ENCODE measurements at places on chromosomes 4 and X.

GRCh38 chr4:5801696-5802095 lies 90.7 kb downstream of the EVC start:
- DNase-seq, result no peak

DNA sequence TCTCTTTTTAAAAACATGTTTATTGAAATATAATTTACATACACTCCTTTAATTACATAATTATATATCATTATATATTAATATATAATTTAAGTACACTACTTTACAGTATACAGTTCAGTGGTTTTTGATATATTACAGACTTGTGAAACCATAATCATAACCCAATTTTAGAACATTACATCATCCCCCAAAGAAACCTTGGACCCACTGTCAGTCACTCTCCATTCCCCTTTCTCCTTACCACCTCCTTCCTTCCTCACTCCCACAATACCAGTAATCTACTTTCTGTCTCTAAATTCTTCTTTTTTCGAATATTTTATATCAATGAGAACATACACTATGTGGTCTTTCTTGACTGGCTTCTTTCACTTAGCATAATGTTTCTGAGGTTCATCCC lies 17.9 kb upstream of the EXOSC9 start:
- DNase-seq, result no peak

GRCh38 chr4:18012807-18013462 lies 8.6 kb downstream of the LCORL start:
- DNase-seq, result no peak

- no peak for DNase-seq
These were observed 182.1 kb upstream of the SMIM31 start for GRCh38 chr4:164571593-164572390.

GRCh38 chr4:141220271-141220670 lies 424 bp upstream of the ZNF330 start:
- DNase-seq, result no peak

DNA sequence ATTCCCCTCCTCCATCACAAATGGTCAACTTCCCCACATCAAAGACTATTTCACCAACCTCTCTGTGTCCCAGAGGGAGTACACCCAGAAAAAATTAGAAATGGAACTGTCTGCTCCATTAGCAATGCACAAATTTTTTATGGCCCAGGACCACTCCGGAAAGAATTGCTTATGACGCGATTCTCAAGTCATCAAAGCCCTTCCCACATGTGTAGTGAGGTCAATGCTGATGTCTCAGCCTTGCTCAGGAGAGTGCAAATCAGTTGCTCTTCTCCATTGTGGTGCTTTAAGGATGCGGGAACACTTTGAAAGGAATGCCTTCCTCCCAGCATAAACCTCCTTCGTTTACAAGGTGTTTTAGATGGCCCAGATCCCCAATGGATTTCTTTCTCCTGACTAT lies 518.3 kb downstream of the PPARGC1A start:
- DNase-seq, result no peak

GRCh38 chr4:5952286-5952974 lies 59.5 kb upstream of the CRMP1 start:
- DNase-seq, result no peak

GRCh38 chr4:151527699-151528098 lies 118.7 kb downstream of the FHIP1A start:
- DNase-seq, result no peak

GRCh38 chr4:26474551-26474950 lies 15.7 kb downstream of the CCKAR start:
- no peak for DNase-seq

- no peak for DNase-seq
These were observed 62.7 kb upstream of the DAPP1 start for GRCh38 chr4:99753931-99754330.

GRCh38 chr4:123849495-123849894 lies 452.9 kb downstream of the SPRY1 start:
- DNase-seq, result no peak

GRCh38 chr4:117421706-117422105 lies 336.3 kb upstream of the TRAM1L1 start:
- DNase-seq, result no peak

- DNase-seq, result no peak
These were observed 457.6 kb downstream of the KCTD8 start for GRCh38 chr4:43990963-43991362.

DNA sequence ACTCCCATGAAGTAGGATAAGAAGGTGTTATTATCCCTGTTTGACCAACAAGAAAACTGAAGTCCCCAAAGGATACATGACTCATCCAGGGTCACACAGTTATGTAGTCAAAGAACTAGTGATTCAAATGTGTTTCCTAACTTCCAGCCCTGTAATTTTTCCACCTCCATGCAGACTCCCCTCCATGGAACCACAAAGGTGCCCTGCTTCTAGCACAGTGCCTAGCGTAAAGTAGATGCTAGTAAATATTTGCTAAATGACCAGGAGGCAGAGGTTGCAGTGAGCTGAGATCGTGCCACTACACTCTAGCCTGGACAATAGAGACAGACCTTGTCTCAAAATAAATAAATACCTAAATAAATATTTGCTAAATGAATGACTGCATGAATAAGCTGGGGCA lies 55.8 kb downstream of the FRMPD3 start:
- no peak for DNase-seq

DNA sequence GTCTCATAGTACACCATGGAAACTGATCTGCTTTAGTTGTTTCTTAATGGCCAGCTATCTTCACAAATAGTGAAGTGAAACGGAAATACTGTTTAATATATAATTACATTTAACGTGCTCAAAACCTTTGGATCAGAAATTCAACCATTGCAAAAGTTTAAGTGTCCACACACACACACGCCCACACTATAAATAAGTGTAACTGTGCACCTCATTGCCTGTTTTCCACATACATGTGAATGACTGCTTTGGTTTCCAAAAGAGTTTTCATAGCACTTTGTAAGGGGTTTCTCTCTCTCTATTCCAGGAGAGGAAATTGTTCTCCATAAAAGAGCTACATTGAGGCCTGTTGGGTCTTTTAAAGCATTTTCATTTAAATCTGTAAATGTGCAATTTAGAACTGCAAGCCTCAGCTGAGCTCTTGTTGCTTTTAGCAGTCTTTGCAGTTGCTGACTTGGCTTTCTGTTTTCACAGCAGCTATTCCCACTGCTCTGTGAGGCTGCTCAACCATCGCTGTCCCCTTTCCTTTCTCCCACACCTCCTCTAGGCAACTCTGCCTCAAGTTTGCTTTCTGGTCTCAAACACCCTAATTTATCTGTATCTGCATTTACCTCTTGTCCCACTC lies 94.5 kb downstream of the RAPGEF2 start:
- no peak for DNase-seq

DNA sequence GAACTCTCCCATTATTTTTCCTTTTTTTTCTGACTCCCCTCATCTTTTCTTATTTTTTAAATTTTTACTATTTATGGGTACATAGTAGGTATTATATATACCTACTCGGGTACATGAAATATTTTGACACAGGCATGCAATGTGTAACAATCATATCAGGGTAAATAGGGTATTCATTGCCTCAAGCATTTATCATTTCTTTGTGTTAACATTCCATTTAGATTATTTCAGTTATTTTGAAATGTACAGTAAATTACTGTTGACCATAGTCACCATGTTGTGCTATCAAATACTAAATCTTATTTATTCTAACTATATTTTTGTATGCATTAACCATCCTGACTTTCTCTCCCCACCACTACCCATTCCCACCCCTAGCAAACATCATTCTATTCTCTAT lies 33.8 kb upstream of the SLIT2 start:
- no peak for DNase-seq

GRCh38 chr4:7655511-7656243 lies 220.9 kb upstream of the PSAPL1 start:
- no peak for DNase-seq

GRCh38 chr4:26141911-26142638 lies 178.7 kb upstream of the RBPJ start:
- DNase-seq, result no peak

- no peak for DNase-seq
These were observed 169.7 kb downstream of the PDHA2 start for GRCh38 chr4:96009427-96010119.

- DNase-seq, result no peak
These were observed 3.3 kb upstream of the HAUS3 start for GRCh38 chr4:2245057-2245786.

DNA sequence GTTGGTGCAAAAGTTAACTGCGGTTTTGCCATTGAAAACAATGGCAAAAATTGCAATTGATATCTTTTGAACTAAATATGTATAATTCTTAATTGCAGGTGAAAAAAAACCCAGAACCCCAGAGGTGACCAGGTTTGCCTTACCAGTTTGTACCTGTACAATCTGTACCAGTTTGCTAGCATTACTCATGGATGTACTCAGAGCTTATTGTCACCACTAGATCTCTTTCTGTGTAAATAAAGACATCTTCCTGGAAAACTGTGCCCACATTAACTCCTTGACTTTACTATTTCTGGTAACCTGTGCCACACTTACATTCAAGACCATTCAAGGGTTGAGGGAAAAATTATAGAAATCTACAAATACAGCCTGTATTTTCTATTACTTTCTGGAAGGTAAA lies 139.7 kb downstream of the ELOVL6 start:
- DNase-seq, result no peak

DNA sequence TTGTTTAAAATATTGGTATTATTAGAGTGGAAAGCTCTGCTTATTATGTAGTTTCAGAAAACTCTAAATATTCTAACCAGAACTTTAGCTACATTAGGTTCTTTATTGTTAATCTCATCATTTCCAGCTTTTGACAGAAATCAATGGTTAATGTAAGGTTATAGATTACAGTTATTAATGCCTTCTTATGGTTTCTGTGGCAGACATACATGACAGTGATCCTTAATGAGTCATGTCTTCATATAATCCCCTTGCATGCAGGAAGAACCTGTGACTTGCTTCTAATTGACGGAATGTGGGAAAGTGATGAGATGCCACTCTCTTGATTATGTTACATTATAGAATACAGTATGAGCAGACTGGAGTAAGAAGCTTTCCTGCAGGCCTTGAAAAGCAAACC lies 23.5 kb downstream of the KLHL8 start:
- no peak for DNase-seq

DNA sequence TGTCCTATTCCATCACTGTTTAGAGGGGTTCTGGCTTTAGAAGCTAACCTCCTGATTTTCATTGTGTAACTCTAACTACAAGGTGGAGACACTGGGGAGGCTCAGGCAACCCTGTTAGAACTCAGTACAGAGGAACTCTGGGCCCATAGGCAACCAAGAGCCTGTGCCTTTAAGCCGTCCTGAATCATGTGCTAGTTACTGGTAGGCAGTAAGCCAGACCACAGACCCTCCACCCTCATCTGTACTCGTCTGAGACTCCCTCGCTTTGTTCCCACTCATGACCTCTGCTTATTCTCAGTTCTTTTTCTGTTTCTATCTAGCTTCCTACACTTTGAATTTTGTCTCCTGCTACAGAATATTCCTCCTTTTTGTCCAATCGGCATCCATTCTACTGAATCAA lies 31.4 kb downstream of the TBC1D1 start:
- no peak for DNase-seq

DNA sequence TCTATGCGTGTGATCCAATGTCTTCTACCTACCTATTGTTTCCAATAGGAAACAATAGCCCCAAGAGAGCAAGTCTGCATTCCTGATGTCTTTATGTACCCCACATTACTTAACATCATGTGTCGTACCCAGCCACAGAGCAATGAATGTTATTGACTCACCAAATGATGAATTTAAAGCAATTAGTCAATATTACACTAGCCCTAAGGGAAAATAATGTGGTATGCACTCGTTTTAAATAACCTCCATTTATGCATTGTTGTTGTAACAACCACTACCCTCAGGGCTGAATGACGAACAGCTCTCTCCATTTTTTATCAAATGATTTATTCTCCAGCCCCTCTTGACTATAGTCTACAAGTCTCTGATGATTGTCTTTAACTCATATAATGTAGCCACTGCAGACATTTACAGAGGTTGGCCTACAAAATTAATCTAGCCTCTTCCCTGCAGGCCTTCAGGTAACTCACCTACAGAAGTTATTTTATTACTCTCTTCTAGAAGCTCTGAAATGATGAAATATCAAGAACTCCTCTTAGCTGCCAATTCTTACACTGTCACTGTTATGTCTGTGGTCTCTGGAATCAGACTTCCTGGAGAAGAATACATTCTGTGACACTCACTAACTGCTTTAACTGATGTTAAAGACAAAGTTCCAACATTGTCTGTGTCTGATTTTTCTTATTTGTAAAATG lies 601.7 kb upstream of the GRIA3 start:
- DNase-seq, result no peak

- no peak for DNase-seq
These were observed 48.7 kb upstream of the PHOX2B start for GRCh38 chr4:41797260-41797659.

- no peak for DNase-seq
These were observed 44.1 kb downstream of the INPP4B start for GRCh38 chr4:142801966-142802365.

DNA sequence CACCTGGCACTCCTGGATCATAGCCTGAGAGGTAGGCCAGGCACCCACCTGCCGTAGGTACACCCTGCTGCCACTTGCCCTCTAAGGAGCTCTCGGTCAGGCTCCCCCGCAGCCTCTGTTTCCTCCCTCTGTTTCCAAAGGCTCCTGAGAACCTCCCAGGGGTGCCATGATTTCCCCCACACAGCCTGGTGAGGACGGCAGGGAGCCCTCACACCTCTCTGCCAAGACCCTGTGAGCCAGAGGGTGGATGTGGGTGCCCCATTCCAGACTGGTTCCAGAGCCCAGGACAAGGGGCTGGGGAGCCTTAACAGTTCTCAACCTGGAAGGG lies 1.6 kb upstream of the ABLIM2 start:
- DNase-seq, result no peak

- DNase-seq, result no peak
These were observed 597.2 kb downstream of the INPP4B start for GRCh38 chr4:142248946-142249345.

DNA sequence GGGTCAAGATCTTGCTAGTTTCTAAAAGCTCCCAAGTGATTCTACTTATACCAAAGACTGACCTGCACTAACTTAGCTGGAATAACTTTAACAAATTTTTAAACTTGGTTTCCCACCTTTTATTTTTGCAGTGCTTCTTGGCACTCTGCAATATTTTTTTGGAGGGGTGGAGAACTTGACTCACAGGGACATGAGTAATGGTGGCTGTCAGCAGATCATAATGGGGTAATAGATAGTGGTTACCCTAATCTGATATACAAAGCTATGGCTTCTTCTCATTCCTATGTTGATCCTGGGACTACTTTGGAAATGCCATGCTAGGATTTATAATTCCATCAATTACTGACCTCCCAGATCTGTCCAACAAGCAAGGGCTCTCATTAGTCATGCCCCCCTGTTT lies 295.7 kb downstream of the GPAT3 start:
- DNase-seq, result no peak
